ENCODE measurements at places on chromosomes 16 and 17.

DNA sequence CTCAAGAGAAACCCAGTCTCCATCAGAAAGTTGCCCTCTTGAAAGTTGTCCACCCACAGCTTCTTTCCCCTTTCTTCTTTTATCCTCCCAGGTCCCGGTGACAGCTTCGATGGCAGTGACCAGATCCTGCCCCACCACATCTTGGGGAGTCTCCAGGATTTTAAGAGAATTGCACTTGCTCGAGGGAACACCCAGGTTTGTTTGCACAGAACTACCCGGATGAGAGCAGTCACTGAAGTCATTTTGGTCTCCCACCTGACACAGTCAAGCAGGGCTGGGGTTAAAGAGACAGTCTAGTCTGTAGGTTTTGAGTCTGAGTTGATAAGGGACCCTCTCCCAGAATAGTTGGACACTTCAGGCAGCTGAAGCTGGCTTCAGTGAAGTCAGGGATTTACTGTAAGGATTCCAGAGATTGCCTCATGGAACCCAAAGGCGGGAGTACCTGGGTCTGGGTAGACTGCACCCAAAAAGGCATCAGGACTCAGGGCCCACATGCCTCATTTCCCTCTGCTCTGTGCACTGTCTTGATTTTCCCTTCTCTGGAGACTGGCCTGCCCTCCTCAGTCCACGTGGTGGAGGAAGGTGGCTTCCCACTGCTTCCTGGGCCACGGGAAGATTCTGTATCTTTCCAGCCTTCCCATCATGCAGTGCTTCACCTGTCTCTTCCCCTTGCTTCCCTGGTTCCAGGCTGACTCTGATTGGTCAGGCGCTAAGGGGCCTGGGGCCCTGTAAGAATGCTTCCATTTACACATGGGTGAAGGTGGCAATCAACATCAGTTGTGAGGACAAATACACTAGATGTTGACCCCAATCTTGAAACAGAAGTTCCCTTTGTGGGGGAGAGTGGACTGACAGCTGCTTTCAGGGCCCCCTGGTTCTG lies 9.5 kb downstream of the MYCBPAP start:
- no peak for DNase-seq

GRCh38 chr17:16352667-16353316 lies 477 bp downstream of the CENPV start:
- DNase-seq = peak; percentile 22

DNA sequence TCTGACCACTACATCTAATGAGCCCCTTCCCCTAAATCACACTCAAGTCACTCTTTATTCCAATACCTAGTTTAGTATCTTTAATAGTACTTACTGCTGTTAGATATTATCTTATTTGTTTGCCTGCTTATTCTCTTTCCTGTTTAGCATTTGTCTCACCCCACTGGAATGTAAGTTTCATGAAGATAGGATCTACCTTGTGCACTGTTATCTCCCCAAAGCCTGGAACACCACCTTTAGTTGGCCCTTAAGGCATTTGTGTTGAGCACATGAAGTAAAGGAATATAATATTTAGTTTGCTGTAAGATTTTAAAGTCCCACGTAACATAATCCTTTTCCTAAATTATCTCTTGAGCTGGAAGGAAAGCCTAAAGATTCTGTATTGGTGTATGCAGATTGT lies 50.2 kb downstream of the VPS35L start:
- DNase-seq = no peak

DNA sequence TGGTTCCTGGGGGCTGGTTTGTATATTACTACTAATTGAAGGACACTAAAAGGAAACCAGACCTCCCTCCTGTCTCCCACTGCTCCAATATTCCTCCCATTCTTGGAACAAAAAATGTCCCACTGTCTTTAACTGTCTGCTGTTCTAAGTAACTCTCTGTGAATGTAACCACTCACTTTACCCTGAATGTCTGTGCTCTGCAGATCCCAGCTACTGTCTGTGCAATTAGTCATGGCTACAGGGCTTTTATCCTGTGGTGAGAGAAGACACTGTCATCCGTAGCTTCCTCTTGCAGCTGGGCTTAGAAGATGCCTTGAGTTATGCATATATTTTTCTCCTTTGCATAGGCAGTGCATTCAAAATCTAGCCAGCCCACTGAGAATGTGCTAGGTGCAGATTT lies 853.8 kb downstream of the CDH8 start:
- no peak for DNase-seq

GRCh38 chr16:46789499-46790414 lies 41.2 kb downstream of the C16orf87 start:
- DNase-seq = peak; percentile 85

DNA sequence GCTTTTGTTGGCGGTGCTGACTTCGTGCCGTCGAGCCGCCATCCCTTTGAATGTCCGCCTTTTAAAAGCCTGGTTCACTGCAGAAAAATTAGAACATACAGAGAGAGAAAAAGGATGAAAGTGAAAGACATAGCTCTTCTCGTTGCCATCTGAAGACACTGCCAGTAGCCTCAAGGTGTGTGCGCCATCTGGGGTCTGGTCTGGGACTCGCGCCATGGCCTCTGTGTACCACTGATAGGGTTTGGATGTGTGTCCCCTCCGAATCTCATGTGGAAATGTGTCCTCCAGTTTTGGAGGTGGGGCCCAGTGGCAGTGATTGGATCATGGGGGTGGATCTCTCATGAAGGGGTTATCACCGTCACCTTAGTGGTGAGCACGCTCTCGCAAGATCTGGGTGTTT lies 15.5 kb downstream of the GSE1 start:
- DNase-seq = no peak

- DNase-seq = no peak
Measured at GRCh38 chr17:49995055-49995738, at the start of gene DLX3. Gene DLX3, minus strand, starts transcription at chr17:49995224. Its CDS starts 226 bp downstream, at chr17:49994998.

GRCh38 chr17:35934760-35935159 lies 4.2 kb upstream of the RDM1 start:
- no peak for DNase-seq

- DNase-seq = no peak
Measured at GRCh38 chr17:77556383-77557061, 402.0 kb upstream of the TNRC6C start.

- DNase-seq = no peak
Measured at GRCh38 chr16:68300734-68301459, 9.8 kb downstream of the SLC7A6OS start.

DNA sequence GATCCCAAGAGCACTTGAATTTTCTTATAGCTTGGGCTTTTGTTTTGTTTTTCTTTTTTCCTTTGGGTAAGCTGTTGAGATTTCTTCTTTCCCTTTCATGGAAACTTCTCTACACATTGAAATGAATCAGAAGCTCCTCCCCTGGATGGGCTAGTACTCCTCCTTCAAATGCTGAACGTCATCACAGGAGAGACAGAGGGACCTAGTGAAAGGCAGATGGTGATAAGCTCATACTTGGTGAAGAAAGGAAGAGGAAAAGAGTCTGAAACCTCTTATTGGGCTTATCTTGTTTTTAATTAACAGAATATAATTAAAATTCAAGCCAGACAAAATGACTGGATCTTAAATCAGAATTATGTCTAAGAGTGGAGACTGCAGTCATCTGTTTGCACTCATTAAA lies 147.3 kb downstream of the SNX11 start:
- DNase-seq = no peak

DNA sequence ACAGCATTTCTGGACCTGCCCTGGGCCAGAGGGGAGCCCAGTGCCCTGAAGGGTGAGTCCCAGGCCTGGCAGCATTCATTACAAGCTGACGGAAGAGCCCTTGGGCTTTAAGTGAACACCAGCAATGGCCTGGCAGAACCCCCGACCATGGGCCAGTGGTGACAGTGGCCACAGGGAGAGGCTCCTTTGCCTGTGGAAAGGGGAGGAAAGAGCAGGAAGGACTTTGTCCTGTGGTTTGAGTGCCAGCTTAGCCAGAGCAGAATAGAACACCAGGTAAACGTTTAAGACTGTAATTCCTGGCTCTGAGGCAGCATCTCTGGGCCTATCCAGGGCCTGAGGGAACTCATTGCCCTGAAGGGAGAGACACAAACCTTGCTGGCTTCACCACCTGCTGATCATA lies 34.3 kb upstream of the ATP2C2 start:
- DNase-seq = no peak

GRCh38 chr16:55502801-55503366 lies 6.0 kb upstream of the LPCAT2 start:
- no peak for DNase-seq

- DNase-seq = peak; percentile 72
Measured at GRCh38 chr16:67278773-67279295, 498 bp upstream of the PLEKHG4 start.

DNA sequence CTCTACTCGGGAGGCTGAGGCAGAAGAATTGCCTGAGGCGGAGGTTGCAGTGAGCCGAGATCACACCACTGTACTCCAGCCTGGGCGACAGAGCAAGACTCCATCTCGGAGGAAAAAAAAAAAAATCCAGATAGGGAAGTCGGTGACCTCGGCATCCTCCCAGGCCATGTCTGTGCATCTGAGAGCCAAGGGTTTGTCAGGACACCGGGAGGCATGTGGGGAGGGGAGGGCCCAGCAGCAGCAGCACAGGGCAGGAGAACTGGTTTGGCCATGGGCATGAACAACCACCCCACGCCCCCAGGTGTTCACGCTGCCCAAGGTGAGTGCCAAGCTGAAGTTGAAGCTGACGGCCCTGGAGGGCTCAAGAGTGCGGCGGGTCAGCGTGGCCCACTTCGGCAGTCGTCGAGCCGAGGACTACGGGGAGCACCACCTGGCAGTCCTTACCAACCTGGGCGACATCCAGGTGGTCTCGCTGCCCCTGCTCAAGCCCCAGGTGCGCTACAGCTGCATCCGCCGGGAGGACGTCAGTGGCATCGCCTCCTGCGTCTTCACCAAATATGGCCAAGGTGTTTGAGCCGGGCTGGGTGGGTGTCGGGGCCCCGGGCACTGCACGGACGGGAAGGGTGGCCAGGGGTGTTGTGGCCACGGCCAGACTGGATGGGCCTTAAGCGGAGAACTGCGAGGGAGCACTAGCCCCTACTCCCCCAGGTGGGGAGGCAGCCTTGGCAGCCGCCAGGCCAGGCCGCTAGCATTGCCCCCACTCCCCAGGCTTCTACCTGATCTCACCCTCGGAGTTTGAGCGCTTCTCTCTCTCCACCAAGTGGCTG lies 14.7 kb upstream of the MYO15B start:
- no peak for DNase-seq

DNA sequence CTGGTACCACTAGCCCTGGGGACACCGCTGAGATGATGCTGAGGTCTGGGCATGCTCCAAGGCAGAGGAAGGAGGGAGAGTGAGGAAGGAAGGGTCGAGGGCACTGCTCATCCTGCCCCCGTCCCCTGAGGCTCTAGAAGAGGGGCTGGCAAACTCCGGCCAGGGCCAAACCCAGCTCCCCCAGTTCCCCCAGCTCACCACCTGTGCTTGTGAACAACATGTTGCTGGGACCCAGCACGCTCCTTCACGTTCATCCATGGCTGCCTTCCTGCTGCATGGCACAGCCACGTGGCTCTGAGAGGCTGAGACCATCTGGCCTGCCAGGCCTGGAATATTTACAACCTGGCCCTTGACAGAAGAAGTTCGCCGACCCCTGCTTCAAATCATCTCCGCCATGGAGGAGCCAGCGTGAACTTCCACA lies 81.2 kb downstream of the RBFOX3 start:
- DNase-seq = no peak

DNA sequence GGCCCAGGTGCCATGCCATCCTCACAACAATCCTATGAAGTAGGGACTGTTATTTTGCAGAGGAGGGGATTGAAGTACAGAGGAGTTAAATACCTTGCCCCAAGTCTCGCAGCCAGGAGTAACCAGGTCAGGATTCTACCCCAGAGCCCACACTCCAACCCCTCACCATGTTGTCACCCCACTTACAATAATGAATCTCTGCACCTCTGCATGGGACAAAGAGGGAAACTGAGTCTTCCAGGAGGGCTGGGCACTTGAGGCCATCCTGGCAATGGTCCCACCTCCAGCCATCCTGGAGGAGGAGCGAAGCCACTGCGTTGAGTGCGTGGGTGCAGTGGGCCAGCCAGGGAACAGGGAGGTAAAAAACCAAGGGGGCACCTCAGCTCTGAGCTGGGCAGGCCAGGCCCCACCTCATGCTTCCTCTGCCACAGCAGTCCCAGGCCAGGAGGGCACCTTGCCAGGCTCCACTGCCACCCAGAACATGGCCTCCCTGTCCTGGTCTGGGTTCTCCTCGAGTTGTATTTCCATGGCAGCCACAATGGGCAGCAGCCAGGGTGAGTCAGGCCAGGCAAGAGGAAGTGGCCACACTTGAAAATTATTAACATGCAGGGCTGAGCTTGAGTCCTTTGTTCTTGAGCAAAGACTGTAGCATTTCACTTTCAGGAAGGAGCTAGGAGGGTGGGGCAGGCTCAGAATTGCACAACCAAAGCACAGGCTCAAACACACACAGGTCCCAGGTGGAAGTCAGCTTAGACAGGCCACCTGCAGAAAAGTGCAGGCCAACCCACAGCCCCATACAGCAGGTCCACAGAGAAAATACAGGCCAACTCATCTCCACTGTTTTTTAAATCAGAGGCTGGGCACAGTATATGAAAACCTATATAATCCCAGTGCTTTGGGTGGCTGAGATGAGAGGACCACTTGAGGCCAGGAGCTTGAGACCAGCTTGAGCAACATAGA lies 52.1 kb downstream of the CUEDC1 start:
- DNase-seq = no peak

DNA sequence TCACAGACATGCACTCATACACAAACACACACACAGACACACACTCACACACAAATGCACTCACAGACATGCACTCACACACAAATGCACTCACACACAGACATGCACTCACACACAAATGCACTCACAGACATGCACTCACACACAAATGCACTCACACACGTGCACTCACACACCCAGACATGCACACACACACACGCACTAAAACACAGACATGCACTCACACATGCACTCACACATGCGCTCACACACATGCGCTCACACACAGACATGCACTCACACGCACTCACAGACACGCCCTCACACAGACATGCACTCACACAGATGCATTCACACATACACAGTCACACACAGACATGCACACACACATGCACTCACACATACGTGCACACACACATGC lies 2.7 kb upstream of the ZNF469 start:
- no peak for DNase-seq

DNA sequence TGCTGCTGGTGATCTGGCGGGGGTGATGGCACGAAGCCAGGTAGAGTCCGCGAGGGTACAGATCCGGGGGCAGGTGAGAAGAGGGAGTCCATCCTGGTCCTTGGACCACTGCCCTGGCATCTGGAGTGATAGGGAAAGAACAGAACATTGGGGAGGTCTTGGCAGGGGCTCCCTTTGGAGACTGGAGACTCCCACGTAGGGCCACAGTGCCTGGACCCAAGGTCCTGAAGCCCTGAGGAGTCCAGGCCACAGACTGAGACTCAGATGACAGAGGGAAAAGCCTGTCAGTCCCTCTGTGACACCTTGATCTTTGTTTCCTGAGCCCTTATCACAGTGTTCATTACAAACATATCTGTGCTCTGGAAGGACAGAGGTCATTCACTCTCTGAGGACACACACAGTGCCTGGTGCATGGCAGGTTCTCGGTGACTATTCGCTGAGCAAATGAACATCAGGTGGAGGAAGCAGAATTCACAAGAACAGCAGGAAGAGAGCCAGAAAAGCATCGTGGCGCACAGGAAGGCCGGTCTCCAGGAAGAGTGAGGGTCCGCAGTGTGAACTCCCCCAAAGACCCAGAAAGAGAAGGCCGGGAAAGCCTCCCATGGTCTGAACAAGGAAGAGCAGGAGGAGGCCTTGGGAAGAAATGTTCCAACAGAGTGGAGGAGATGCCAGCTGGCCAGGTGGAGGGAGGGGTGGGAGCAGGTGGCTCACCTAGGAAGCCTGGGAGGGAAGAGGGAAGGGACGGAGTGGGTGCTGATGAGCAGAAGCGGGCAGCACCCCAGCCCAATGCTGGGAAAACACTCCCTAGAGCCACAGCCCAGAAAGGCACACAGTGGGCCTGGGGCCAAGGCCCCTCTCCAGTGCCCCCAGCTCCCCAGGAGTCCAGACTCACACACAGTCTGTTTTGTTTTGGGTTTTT lies 20.5 kb downstream of the PEMT start:
- DNase-seq = no peak
